T1000 (cell line): ENCODE measurements at places on chromosomes 11 and 22.

DNA sequence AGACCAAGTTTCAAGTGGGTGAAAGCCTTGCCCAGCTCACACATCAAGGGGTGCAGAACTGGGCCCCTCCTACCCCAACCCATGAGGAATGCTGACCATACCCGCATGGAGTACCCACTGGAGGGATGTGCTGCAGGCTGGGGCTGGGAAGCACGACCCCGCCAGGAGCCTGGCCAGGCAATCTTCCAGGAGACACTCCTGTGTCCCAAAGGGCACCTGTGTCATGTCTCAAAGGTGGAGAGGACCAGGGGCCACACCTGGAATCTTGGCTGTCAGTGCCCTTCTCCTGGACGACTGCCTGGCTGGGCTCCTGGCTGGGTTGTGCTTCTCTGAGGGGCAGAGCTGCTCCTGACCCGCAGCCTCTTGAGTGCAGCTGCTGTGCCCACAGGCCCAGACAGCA lies 6.7 kb downstream of the ARAP1 start:
- no peak for DNase-seq

DNA sequence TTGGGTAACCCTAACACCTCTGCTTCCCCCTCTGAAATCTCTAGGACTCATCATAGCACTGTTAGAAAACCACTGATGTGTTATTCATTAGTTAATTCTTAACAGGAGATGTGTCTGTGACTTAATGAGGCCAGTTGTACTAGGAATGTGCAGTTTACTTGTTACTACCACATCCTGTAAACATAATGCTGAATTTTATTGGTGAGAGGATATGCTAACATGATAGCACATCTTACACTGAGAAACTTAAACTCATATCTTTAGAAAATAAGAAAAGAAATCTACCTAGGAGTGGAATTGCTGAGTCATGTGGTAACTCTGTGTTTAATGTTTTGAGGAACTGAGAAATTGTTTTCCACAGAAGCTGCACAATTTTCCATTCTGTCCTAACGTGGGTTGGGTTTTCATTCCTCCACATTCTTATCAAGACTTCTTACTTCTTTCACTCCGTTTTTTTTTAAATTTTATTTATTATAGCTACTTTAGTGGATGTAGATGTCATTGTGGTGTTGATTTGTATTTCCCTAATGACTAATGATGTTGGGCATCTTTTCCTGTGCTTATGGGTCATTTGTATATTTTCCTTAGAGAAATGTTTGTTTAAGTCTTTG lies 33.7 kb downstream of the RNF121 start:
- no peak for DNase-seq

- no peak for DNase-seq
Observed at GRCh38 chr11:91786097-91786496, 438.5 kb upstream of the FAT3 start.

GRCh38 chr22:49006207-49007012 lies 821.3 kb downstream of the BRD1 start:
- DNase-seq, result no peak

GRCh38 chr22:23200898-23201297 lies 20.6 kb downstream of the BCR start:
- no peak for DNase-seq
